GM03348 (cell line): ENCODE measurements at places on chromosomes 7 and 10.

- peak; percentile 59 for DNase-seq
Observed at GRCh38 chr7:120064565-120064964, 208.4 kb upstream of the KCND2 start.

DNA sequence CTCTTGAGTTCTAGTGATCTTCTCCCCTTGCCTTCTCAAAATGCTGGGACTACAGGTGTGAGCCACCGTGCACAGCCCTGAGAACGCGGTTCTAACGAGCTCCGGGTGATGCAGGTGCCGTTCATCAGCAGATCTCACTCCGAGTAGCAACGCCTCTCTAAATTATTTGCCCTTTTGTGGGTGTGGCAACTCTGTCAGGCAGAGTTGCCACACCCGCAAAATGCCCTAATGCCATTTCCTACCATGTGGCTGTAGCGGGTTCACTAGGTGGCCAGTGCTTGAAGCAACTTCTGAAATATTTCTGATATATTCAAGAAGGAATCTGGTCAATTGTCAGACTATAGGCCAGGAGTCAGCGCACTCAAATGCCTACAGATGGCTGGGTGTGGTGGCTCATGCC, 62.9 kb upstream of the NMT2 start:
- no peak for DNase-seq

- no peak for DNase-seq
Observed at GRCh38 chr10:100014071-100014762, 4.5 kb upstream of the DNMBP start.

- no peak for DNase-seq
Observed at GRCh38 chr10:89073719-89074118, 83.1 kb downstream of the FAS start.

DNA sequence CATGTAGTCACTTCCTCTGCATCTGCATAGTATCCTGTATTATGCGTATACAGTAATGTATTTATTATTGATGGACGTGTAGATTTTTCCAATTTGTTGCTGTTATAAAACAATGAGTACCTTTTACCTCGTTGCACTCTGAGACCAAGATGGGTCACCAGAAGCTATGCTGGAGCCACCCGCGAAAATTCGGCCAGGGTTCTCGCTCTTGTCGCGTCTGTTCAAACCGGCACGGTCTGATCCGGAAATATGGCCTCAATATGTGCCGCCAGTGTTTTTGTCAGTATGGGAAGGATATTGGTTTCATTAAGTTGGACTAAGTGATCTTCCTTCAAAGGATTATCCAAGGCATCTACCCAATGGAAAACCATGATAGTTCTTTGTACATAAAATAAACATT, 1.0 kb downstream of the PSMC2 start:
- no peak for DNase-seq

DNA sequence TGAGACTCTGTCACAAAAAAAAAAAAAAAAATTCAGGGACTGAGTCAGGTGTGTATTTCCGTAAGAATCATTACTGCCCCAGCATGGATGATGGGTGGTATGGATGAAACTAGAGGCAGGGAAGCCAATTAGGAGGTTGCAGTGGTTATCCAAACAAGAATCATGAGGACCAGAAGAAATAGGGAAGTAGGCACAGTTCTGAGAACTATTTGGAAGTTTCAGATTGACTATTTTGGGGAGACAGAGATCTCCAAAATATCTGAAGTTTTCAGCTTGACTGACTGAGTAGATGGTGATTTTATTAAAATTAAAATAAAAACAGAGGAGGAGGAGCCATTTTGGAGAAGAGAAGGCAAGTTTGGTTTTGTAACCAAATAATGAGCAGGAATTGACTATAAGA, 119.4 kb upstream of the NRBF2 start:
- no peak for DNase-seq

DNA sequence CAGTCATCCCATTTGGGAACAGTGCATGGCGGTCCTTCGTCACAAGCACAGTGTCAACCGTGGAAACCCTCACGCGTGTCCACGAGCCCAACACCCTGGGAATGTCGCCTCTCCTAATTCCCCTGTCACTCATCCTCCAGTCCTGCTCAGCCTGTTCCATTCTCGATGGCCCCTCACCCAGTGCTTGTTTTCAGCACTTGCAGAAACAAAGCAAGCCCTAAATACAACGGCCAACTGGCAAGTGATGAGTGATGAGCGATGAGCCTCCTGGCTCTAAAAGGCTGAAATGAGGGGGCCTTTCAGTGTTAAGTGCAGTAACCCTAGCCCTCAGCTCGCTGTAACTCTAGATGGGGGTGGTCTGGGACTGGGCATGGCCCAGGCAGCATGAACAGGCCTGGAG, 22.6 kb downstream of the NKX2-3 start:
- DNase-seq = no peak

GRCh38 chr10:90418869-90419652, 438.8 kb downstream of the HTR7 start:
- no peak for DNase-seq

- DNase-seq = no peak
Observed at GRCh38 chr10:78811174-78811573, 257.6 kb upstream of the ZMIZ1 start.

GRCh38 chr10:59362144-59362958, at the start of gene FAM13C:
Gene FAM13C, minus strand, starts transcription at chr10:59362549. Its CDS starts 89 bp downstream, at chr10:59362460.
- DNase-seq = peak; percentile 78

DNA sequence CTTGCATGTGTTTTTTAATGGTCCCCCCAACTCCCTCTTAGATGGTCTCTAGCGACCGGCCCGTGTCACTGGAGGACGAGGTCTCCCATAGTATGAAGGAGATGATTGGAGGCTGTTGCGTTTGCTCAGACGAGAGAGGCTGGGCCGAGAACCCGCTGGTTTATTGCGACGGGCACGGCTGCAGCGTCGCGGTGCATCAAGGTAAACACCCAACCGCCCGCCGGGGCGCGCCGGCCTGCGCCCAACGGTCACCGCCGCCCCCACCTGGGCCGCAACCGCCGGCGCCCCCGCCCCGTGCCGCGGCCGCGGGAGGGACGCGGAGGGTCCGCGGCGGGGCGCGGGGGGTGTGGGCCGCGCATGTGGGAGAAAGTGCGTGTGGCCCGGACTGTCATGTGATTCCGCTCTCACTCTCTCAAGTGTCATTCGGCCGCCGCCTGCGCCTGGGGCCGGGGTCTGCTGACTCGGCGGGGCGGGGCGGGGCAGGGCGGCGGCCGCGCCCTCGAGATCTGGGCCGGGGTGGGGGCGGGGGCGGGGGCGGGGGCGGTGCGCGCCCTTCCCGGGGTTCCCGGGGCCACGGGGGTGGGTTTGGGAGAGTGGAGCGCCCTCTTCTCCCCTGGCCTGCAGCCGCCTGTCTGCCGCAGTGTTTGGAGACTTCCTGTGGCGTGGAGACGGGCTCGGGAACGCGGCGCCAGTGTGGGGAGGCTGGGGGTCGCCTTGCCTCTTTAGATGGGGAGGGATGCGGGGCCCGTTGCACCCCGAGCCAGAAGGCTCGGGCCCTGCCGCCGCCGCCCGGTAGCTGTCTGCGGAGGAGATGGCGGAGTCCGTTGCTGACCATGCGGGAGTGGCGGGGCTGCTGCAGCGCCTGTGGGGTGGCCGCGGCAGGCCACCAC, 817 bp downstream of the MLLT10 start:
- DNase-seq = peak; percentile 62

DNA sequence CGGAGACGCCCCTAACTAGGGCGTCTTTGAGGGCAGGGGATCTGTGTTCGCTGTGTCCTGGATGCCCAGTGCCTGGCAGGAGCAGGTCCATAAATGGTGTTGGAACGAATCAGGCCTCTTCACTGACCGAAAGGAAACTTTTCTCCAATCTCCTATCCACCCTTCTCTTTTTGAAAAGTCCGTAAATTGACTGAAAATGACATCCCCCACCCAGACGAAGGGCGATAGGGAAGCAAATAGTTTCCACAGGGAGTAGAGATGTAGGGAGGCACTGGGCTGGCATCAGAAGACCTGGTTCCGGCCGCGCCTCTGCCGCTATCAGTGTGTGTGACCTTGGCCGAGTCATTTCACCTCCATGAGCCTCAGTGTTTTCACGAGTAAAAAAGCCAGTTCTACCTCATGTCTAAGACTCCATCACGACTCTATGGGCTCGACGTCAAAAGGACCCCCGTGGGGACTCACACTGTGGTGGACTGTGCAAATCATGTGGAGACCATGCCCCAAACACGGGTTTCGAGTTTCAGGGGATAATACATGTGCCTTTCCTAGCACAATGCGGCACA, 497 bp upstream of the RAB11FIP2 start:
- no peak for DNase-seq

- DNase-seq = no peak
Observed at GRCh38 chr7:34850681-34851080, 186.6 kb downstream of the DPY19L1 start.

- DNase-seq = no peak
Observed at GRCh38 chr7:124275411-124275810, 242.5 kb upstream of the TMEM229A start.

DNA sequence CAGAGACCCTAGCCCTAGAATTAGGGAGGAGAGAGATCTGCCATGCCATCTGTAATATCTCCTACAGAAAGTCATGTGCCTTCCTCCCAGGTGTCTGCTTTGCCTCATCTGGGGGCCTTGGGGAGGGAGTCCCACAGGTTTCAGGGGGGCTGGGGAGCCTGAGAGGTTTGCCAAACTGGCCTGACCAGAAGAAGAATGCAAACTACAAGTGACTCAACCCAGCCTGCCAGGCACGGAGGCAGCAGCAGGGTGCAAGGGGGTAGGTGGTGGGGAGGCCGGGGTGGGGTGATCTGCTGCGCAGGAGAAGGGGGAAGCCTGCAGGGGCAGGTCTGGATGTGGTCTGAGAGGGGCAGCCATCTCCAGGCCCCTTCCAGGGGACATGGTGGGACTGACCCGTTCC, 9.6 kb upstream of the TRIM8 start:
- no peak for DNase-seq

- DNase-seq = no peak
Observed at GRCh38 chr10:71075759-71076472, 136.5 kb upstream of the UNC5B start.

DNA sequence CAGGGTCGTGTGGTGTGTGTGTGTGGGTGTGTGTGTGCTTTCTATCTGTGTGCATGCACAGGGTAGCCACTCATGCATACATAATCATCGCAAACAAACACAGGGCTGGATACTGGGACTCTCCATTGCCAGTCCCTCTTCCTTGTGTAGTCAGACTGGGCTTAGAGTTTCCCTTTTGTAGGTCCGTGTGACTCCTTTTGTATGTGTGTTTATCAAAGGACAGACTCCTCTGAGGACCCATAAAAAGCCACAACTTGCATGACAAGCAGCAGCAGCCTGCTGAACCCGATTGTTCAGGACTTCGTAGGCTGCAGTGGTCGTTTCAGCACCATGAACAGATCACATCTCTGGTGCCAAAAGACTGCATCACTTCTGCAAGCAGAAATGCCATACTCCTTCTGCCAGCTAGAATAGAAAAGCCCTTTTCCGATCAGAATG, 895 bp downstream of the VSTM2A start:
- DNase-seq = peak; percentile 35

GRCh38 chr7:28292834-28293526, 112.4 kb upstream of the JAZF1 start:
- DNase-seq = no peak

- peak; percentile 66 for DNase-seq
Observed at GRCh38 chr7:28316489-28316888, 95.8 kb upstream of the CREB5 start.

DNA sequence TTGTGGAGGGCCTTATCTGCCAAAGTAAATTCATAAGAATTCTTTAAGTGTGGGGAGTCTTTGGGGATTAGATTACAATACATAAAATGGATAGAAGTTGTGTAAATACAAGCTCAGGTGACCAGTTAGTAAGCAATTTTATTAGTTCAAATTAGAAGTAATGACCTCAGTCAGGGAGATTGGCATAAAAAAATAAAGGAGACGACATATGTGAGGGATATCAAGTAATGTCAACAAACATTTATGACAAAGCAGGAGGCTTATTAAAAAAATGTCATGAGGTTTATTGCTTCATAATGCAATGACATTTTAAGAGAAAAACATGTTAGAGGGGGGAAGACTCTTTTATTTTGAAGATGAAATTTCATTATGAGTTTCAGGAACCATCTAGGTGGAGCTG, 1137.0 kb upstream of the PHF14 start:
- DNase-seq = no peak

DNA sequence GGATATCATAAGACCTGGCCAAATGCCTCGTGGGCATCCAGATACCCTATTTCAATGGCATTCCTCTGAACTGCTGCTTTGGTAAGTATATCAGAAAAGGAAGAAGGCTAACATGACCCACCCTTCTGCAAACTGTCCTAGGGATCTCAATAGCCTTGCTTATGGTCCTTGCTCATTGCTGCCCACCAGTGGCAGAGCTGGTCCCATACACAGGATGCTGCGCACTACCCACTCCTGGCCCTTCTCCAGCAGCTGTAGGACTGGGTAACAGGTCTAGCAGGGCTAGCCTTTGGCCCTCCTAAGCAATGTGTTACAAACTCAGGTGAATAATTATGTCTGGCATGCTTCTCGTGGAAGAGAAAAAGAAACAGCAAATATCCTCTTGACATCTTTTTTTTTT, 72.5 kb downstream of the C10orf90 start:
- peak; percentile 45 for DNase-seq

DNA sequence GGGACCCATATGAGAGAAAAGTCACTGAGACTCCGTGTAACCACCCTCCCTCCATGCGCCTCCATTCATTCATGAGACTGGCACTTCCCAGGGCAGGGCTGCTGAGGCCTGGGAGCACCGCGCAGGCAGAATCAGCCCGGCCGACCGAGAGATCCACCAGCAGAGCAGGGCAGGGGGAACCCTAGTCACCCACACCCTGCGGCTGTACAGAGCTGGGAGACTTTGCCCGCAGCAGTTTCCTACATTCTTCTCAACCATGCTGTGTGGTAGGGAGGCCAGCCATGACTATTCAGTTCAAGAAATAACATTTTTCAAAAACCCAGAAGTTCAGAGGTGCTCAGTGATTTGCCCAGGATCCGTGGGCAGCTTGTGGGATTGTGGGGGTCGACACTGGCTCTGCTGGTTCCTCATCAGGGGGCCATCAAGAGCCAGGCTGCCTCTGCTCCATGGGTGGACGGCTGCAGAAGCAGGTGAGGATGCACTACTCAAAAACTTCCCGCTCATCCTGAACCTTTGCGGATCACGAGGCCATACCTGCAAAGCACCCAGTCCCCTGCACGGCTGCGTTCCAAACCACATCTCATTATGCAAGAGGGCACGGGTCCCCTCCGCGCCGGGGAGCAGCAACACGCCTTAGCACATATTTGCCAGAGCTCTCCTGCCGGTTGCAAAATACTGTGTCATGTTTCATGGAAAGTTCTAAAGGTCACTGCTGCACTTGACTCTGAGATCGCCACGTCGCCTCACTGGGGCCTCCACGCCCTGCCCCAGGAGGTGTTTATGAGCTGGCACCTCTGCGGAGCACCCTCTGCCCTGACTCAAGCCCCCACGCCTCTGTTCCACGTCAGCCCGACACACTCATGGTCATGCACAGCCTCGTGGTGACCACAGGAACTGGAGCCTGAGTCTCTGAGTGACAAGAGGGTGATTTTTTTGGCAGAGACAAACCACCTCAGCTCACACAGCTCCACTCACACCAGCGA, 132.0 kb downstream of the PRKAG2 start:
- peak; percentile 68 for DNase-seq

DNA sequence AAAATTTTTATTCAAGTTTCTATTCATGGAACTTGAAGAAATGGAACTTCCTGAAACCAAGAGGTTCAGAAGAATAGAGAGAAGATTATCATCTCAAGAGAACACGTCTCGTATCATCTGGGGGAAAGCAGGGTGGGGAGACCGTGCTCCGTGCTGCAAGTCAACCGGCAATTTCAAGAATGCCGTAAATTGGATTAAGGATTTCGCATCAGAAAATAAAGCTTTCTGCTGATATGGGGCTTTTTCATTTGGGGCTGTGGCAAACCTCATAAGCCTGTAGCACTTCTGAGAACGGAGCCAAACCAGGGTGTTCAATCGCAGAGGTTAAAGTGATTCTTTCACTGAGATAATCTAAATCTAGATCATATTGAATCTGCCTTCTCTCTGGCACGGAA, 150.1 kb upstream of the NPS start:
- DNase-seq = no peak
